ENCODE measurements at places on chromosomes 7 and 10.

DNA sequence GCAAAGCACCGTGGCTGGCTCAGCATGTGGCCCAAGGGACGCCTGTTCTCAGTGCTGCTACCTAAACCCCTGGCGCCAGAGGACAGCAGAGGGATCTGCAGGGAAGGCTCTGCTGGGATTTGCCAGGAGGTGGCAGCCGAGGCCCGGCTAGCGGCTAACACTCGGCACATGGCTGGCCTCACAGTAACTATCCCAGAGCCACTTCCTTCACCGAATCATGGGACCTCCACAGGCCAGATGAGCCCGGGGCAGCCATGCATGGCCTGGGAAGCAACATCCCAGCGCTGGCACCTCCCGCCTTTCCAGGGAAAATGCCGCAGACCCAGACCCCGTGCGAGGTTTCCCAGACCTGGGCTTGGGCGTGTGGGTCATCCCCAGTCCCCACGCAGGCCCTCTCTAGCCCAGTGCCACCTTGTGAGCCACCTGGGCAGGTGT, 36.4 kb downstream of the DPYSL4 start:
- peak; percentile 82 for DNase-seq

DNA sequence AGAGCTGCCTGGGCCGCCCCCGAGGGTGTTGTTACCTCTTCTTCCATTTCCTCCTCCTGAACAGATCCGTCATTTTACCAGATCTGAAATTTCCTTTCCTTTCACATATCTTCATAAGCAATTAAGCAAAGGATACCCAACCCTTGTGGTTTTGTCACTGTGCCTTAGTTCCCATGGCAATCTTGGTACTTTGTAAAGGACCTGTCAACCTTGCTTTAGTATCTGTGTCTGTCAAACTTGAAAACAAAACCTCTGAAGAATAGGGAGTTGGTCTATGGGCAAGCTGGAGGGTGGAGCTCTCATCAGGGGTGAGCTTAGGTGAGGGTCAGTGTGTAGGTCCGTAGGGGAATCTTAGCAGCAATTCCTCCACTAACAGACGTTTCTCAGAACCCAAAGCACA, 25.4 kb upstream of the CCDC3 start:
- no peak for DNase-seq

- no peak for DNase-seq
These were observed 116.8 kb upstream of the SH2B2 start for GRCh38 chr7:102169651-102170392.

- DNase-seq, result no peak
These were observed 149.5 kb upstream of the PHF14 start for GRCh38 chr7:10824154-10824553.

- DNase-seq, result no peak
These were observed 72.0 kb downstream of the GFRA1 start for GRCh38 chr10:116201011-116201410.

DNA sequence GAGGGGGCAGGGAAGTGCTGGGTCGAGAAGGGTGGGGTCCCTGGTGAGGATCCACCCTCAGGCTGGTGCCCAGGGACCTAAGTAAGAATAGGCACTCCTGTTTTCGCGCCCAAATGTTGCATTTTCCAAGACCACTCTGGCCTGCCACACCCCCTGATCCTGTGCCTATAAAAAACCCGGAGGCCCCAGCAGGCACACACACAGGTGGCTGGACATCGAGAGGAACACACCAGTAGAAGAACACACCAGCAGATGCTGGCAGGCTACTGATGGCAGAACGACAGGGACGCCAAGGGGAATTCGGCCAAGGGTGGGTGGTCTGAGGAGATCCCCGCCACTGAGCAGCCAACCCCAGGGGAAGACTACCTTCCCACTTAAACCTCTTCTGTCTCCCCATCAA, 633.9 kb upstream of the POT1 start:
- DNase-seq, result no peak

- DNase-seq, result no peak
These were observed 3.1 kb downstream of the PTEN start for GRCh38 chr10:87866412-87866974.

GRCh38 chr7:44145969-44146911, 5.1 kb upstream of the MYL7 start:
- DNase-seq, result peak; percentile 81

DNA sequence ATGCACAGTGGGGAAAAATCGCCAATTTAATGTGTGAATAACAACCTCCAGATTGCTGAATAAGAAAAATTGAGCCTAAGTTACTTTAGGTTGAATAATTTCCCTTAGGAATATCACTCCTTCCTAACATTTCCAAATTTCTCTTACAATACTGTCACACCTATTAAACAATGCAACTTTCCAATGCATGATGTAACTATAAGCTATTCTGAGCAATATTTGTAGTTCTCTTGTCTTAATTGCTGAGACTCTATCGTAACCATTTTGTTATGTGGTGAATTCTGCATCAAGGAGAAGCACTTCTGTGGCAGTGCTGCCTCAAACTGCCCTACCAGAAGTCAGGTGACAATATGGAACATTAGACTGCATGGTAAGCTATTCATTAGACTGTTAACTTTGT, 386.7 kb upstream of the LRRN3 start:
- DNase-seq, result no peak

GRCh38 chr10:74032900-74033655, 35.2 kb downstream of the VCL start:
- no peak for DNase-seq

- no peak for DNase-seq
These were observed 58.0 kb downstream of the DAGLB start for GRCh38 chr7:6389728-6390127.

DNA sequence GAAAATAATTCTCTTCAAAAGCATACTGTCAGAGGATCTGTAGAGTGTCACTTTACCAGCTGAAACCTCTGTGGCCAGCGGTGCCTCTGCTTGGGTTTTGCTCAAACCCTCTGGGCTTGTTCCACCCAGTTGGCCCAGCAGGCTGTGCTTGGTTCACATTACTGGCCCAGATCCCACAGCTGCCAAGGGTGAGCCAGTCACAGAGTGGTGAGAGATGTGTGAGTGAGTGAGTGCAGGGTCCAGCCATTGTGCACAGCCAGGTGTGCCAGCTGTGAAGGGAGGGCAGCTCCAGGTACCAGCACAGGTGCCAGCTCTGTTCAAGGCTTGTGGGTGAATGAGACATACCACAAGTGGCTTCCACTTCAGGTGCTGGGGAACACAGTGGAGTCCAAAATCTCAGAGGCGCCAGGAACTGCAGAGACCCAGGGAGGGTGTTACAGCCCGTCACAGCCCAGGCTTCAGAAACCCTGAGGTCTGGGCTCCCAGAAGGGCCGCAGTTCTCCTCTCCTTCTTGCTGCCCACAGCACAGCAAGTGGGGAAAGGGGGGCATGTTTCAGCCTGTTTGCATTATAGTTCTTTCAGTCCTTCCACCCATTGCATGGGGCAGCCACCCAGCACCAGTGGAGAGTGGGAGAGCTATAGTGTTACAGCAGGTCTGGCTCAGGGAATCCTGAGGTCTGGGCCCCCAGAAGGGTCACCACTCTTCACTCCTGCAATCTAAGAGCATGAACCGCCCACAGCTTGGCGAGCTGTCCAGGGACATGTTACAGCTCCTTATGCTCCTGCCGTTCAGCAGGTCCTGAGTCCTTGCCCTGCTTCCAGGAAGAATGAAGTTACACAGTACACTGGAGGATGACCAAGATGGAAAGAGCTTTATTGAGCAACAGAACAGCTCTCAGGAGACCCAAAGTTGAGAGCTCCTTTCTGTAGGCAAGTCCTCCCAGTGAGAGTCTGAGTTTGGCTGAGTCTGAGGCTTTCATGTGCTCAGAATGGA, 931.7 kb upstream of the SORCS1 start:
- DNase-seq, result no peak

GRCh38 chr10:104349623-104350126, 4.0 kb upstream of the CFAP58 start:
- DNase-seq, result no peak

DNA sequence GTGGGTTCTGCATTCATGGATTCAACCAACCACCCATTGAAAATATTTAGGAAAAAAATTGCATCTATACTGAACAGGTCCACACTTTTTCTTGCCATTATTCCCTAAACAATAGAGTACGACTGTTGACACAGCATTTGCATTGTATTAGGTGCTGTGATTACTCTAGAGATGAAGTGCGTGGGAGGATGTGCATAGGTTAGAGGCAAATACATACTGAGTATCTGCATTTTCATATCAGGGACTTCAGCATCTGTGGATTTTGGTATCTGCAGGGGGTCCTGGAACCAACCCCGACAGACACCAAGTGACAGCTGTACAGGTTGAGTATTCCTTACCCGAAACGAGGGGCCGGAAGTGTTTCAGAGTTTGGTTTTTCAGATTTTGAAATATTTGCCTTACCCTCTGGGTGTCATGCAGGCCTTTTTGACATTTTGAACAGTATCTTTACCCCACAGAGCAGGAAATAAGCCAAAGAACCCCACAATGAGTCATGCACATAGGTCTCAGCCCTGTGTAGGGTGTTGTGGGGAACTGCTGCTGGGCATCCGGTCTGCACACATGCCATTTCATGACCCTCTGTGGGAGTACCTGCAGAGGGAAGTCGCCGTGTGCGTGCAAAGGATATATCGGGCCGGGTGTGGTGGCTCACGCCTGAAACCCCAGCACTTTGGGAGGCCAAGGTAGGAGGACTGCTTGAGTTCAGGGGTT, 14.5 kb downstream of the NUDT5 start:
- DNase-seq, result peak; percentile 76

- DNase-seq, result no peak
These were observed 275.8 kb upstream of the PPP2R2D start for GRCh38 chr10:131625041-131625440.

DNA sequence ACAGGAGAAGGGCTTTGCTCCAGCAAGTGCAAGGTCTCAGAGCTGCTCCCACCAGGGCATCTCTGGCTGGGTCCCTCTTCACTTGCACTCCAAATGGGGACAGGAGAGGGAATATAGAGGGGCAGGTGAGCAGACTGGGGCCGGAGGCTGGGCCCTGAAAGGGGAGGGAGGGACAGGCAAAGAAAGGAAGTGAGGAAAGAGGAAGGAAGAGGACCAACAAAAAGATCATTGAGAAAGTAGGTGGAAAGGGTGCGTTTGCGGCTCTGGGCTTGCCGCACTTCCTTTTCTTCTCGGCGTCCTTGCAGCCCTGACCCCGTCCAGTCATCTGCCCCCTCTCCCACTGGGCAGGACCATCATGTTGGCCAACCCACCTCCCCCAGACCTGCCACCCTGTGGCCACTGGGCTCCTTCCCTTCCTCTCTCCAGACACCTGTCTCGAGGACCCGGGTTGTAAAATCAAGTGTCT, 14.0 kb downstream of the ITPRIP start:
- no peak for DNase-seq

DNA sequence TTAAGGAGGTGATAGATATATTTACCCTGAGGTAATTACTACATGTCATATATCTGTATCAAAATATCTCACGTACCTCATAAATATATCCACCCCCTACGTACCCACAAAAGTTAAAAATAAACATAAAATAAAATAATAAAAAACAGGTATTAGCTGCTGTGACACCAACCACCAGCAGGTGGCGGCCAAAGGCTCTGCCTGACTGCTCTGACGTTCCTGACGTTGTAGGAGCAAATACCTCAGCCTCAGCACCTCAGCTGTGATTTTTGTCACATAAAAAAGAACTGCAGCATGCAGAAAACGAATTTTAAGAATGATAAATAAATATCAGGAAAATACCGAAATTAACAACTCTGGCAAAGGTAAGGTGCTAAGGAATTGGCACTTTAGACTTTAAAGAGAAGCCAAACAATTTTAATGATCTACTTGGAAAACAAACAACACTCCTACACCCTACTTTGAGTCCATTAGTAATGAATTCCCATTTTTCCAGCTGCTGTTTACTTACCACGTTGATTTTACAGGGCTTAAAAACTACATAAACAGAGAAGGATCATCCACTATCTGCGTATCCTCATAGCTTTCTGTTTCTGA, 125.4 kb upstream of the TARP start:
- peak; percentile 63 for DNase-seq

GRCh38 chr10:92822964-92823363, 25.4 kb upstream of the EXOC6 start:
- no peak for DNase-seq

GRCh38 chr7:40299097-40299496, 164.3 kb downstream of the SUGCT start:
- peak; percentile 3 for DNase-seq

- DNase-seq, result peak; percentile 77
These were observed 1.4 kb upstream of the CUX1 start for GRCh38 chr7:101815826-101816594.

- peak; percentile 79 for DNase-seq
These were observed 252.2 kb downstream of the ELFN1 start for GRCh38 chr7:1922071-1922869.

GRCh38 chr10:117616179-117616578, 73.6 kb downstream of the EMX2 start:
- no peak for DNase-seq

- DNase-seq, result no peak
These were observed 85.0 kb upstream of the ZNF800 start for GRCh38 chr7:127477295-127478023.

- DNase-seq, result no peak
These were observed 14.7 kb upstream of the SLC35B4 start for GRCh38 chr7:134331393-134331792.

DNA sequence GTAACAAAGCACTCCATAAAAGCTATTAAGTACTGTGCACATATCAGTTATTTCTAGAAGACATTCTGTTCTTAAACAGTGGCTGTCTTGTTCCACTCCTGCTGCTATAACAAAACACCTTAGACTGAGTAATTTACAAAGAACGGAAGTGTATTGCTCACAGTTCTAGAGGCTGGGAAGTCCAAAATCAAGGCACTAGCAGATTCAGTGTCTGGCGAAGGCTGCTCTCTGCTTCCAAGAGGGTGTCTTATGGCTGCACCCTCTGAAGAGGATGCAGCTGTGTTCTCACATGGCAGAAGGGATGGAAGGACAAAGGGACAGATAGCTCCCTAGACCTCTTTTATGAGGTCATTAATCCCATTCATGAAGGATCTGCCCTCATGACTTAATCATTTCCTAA, 424.2 kb upstream of the ZMIZ1 start:
- DNase-seq, result no peak

DNA sequence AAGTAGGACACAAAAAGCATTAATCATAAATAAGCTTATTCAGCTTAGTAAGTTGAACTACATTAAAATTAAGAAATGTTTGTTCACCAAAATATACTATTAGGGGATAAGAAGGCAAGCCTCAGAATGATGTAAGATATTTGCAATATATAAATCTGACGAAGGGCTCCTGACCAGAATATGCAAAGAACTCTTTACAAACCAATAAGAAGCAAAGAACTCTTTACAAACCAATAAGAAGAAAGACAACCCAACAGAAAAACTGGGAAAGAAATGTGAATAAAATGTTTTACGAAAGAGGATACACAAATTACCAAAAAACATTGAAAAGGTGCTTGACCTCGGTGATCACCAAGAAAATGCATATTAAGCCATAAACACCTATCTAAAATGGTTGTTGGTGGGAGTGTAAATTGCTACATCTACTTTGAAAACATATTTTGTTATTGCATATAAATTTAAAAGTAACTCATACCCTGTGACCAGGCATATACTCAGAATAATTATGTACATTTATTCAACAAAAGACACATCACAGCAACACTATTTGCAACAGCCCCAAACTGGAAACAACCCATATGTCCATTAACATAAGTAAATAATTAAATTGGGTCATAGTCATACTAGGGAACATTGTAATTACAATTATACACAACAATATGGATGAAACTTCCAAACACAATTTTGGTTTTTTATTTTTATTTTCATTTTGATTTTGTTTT, 83.3 kb upstream of the CTBP2 start:
- no peak for DNase-seq

Measured in stimulated activated CD4-positive, alpha-beta T cell treated with anti-CD3 and anti-CD28 coated beads, Interleukin-15, amount 100 ng/mL, for 24 hours (primary cell).